ENCODE measurements at places on chromosomes 12 and 14.
A peak's percentile ranks its signal among the peaks of the same experiment; 100 is the strongest.

- no peak for DNase-seq
These were observed 6.0 kb upstream of the CPNE6 start for GRCh38 chr14:24065408-24065807.

GRCh38 chr12:115598871-115599811, 678.4 kb downstream of the MED13L start:
- DNase-seq, result peak; percentile 10

GRCh38 chr12:64412459-64412858, 8.3 kb downstream of the XPOT start:
- DNase-seq, result no peak

GRCh38 chr14:80602946-80603345, 338.6 kb downstream of the CEP128 start:
- DNase-seq, result no peak
